Breast epithelium (tissue), 4 donors: ENCODE measurements at places on chromosomes 6 and 20. TPM values are rescaled to one million over a fixed set of nuclear protein-coding genes. Genes with fewer than 3 reads are reported as not detected.

DNA sequence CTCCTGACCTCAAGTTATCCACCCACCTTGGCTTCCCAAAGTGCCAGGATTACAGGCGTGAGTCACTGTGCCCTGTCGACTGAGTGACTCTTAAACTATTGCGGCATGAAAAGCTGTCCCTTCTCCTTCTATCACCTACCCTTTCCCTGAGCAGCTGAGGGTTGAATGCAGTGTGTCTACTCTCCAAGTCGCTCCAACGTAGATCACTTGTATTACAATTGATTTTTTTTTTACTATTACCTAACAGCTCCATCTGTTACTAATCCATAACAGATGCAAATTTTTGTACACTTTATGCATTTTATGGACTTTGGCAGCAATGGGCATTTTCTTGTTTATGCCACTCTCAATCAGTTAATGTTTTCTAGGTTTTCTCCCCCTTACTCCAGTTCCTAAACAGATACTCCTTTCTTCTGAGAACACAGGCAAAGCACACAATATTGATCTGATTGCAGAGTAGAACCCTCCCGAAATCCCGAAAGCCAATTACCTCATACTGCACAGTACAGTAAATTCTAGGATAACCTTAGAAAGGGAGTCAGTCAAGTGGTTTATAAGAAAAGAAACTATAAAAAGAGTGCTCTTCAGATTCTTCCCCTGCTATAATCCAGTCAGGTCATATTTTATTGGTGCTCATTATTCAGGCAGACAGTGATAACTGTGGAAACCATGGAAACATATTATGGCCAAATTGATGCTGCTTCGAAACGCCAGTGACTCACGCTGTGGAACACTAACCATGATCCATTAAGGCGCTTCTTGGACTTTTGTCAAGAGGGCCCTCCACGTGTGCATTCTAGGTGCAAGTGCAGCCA lies 273.0 kb downstream of the ADGB start:
- no peaks in the 10 kb centered on the region for H3K27me3 ChIP-seq
- H3K4me3 ChIP-seq = no peak overlapping the region
- H3K4me1 ChIP-seq = no peaks in the 10 kb centered on the region
- H3K27ac ChIP-seq = no peak overlapping the region

- H3K27ac ChIP-seq = no peak overlapping the region
- H3K27me3 ChIP-seq = no peaks in the 10 kb centered on the region
- no peaks in the 10 kb centered on the region for H3K36me3 ChIP-seq
- H3K4me1 ChIP-seq = no peaks in the 10 kb centered on the region
- H3K4me3 ChIP-seq = no peak overlapping the region
Measured at GRCh38 chr6:1913577-1913976, 303.9 kb downstream of the FOXC1 start.

Gene TSPO2
- total RNA-seq = not detected

GRCh38 chr6:72977114-72977513 lies 248.2 kb downstream of the KHDC1L start:
- H3K27me3 ChIP-seq = no peaks in the 10 kb centered on the region
- H3K4me1 ChIP-seq = no peaks in the 10 kb centered on the region
- no peaks in the 10 kb centered on the region for H3K36me3 ChIP-seq
- no peak for DNase-seq
- H3K4me3 ChIP-seq = no peak overlapping the region

GRCh38 chr6:164741938-164742451 lies 567.4 kb downstream of the C6orf118 start:
- no peaks in the 10 kb centered on the region for H3K27me3 ChIP-seq
- no peak overlapping the region for H3K4me3 ChIP-seq
- no peak for DNase-seq
- H3K4me1 ChIP-seq = no peaks in the 10 kb centered on the region
- no peak overlapping the region for H3K27ac ChIP-seq

Gene LY6G6C
- total RNA-seq = not detected

Gene TMC2
- 0.96 TPM for total RNA-seq

DNA sequence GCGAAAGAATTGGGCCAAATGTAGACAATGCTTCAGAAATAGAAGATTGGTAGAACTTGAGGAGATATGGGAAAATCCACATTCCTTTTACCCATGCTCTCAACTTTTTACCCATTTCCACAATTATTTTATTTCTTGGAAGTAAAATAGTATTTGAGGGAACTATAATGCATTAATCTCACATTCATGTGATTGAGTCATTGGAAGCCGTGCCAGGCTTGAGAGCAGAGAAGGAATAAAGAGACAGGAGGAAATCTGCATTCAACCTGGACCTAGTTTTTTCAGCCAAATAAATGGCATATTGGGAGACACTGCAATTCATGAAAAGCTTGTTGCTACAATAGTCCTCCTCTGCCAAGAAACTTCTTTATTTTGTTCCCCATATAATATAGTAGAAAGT lies 2.8 kb upstream of the NUP153 start:
- H3K27ac ChIP-seq = no peak overlapping the region
- no peak overlapping the region for H3K4me3 ChIP-seq
- H3K4me1 ChIP-seq = no peaks in the 10 kb centered on the region
- no peaks in the 10 kb centered on the region for H3K36me3 ChIP-seq
- no peak for DNase-seq
- no peaks in the 10 kb centered on the region for H3K27me3 ChIP-seq
